ENCODE measurements at places on chromosomes 12 and 14.
A peak's percentile ranks its signal among the peaks of the same experiment; 100 is the strongest.

- no peak for DNase-seq
These were observed 4.9 kb downstream of the KRT5 start for GRCh38 chr12:52515319-52515646.

DNA sequence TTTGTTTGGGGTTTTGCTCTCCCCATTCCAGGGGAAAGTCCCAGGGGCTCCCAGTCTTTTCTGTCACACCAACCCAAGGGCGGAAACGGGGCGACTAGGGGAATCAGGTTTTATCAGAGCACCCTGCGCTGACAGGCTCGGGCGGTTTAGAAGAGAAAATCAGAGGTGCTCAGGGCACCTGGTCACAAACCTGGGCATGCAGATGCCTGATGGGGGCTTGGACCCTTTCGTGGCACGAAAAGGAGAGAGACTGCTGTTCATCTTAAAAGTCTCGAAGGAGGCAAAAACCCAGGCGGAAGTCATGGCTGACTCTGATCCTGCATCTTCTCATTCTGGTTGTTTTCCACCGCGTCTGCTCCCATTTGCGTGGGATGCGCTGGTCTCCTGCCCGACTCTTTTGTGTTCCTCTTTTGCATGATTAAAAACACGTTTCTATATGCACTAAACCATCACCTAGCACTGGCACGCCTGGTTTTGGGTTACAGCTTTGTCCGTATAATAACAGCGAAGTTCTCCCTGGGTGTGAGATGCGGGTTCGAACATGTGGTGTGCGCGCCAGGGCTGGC, 13.2 kb downstream of the OTX2 start:
- DNase-seq = no peak

GRCh38 chr12:49633703-49634345, 10.5 kb downstream of the PRPF40B start:
- no peak for DNase-seq

- no peak for DNase-seq
These were observed 60.0 kb downstream of the PTPRB start for GRCh38 chr12:70577283-70577634.

DNA sequence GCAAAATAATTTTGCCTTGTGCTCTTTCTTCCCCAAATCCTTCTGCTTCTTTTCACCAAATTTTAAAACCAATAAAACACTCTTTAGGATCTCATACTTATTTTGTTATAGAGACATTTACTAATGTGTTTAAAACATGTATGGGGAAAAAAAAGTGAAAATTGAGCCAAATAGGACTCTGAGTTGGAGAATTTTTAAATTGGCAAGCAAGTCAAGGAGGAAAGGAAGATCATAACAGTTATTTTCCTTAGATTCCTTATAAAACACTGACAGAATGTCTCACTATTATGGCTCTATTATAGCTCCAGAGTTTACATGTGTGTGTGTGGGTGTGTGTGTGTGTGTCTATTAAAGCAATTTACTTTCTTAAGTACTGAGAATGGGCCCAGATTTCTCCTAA, 220.5 kb downstream of the SLC6A15 start:
- no peak for DNase-seq

GRCh38 chr14:89701211-89702043, 253.1 kb downstream of the EFCAB11 start:
- peak; percentile 92 for DNase-seq

- no peak for DNase-seq
These were observed 4.5 kb upstream of the KRT4 start for GRCh38 chr12:52818388-52818787.

GRCh38 chr12:16524378-16524777, 81.6 kb downstream of the LMO3 start:
- no peak for DNase-seq
